BJ (cell line): ENCODE measurements at places on chromosomes 7 and 10.

DNA sequence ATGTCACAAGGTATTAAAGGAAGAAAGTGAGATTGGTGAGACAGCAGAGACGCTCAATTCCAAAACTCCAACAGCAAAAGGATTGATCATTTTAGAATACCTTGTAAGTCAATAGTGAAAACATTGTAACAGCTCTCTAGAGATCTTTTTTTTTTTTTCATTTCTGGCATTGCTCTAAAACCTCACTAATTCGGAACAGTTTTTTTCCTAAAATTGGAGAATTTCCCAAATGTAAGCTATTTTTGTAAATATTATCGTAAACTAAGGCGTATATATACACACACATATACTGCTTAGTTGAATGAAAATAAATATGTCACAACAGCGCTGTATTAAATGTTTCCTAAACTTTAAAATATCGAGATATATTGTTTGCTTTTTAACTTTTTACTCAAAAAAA is 30.6 kb upstream of the CELF2 start:
- DNase-seq: no peak

GRCh38 chr10:59876695-59877094 is 29.7 kb downstream of the CCDC6 start:
- no peak for DNase-seq

DNA sequence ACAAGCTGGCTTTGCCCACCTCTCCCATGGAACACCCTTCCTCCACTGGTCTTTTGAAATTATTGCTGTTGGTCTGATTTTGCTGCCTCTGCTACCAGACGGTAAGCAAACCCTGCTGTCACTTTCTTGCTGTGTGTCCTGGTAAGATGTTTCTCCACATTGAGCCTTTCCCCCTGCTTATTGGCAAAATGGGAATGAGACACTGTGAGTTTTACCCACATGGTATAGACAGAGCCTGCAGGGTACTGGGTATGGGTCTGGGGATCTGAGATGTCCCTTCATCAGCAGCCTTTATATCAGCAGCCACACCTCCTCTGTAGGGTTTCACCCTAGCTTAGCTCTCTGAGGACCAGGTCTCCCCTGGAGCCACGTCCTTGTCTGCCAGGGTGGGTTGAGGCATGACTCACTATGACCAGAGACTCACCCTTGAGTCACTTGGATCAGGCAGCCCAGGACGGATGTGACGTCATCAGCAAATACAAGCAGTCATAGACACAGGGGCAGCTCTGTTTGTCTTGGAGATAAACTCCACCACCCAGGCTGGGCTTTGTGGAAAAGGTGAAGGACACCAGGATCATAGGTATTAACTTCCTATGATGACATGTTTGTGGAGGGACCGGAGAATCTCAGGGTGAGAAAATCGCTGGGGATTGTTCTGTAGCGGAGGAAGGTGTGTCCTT is 17.9 kb upstream of the BAIAP2L1 start:
- peak; percentile 62 for DNase-seq

DNA sequence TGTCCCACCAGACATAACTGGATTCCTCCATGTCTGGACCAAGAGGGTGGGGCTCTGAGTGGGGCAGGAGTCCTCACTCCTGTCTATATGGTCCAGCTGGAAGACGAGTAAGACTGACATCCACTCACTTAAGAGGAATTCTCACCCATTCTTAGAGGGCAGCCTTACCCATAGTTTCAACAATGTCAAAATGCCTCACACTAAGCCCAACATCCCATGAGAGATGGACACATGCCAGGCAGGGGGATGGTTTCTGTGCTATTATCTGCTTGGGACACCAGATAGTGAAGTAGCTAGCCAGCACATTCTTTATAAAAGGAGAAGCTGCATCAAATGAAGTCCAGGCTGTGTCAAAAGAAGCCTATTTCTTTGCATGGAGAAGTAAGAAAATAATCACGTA is 4.7 kb upstream of the LANCL2 start:
- DNase-seq: no peak

- no peak for DNase-seq
Measured at GRCh38 chr10:61108915-61109314, 164.9 kb upstream of the RHOBTB1 start.

DNA sequence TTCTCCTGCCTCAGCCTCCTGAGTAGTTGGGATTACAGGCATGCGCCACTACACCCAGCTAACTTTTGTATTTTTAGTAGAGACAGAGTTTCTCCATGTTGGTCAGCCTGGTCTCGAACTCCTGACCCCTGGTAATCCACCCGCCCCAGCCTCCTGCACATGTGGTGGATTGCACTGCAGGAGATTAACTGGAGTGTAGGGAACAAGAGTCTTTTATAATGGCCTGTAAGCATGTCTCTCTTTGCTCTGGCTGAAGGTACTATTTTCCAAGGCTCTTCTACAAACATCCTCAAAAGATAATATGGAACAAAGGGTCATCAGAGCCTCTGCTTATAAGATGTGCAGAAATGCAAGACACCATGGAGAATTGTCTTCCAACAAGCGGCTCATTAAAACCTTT is 3.2 kb downstream of the TOMM7 start:
- no peak for DNase-seq

DNA sequence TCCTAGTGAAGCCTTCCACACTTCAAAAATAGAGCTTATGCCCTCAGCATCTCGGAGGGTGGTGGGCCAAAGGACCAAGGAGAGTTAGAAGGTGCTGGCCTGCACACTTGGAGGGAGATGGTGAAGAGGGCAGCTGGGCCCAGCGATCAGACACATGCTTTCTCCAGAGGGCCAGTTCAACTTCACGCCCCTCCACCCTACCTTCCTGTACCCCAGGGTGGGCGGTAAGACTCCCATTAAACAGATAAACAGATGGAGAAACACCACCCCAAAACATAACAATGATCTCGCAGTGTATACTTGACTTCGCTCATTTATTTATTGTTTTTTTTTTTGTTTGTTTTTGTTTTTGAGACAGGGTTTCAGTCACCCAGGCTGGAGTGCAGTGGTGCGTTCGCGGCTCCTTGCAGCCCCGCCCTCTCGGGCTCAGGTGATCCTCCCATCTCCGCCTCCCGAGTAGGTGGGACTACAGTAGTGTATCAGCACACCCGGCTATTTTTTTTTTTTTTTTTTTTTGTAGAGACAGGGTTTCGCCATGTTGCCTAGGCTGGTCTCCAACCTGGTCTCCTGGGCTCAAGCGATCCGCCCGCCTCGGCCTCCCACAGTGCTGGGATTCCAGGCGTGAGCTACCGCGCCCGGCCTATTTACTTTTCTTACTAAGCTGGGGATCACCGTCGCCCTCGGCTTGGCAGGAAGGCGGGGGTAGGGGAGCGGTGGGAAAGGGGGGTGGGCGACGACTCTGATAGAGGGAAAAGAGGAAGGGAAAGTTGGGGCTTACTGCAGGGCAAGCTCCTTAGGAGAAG is 1.8 kb downstream of the C10orf95 start:
- DNase-seq: no peak

DNA sequence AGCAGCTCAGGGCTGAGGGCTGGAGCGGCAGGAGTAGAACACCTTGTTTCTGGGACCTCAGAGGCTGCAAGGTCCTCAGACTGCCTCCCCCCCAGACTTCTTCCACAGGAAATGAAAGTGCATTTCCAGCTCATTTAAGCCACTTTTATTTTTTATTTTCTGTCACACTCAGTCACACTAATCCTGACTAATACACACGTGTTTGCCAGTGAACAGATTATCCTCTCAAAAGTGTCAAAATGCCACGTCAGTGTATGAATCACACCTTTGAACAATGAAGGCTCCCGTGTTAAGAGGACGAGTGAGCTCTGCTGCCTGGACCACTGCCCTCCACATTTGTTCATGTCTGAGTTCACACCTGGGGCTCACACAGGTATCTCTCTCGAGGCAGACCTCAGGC is 488.5 kb downstream of the DNAJB6 start:
- no peak for DNase-seq

GRCh38 chr10:73950155-73950948 is 39.4 kb downstream of the PLAU start:
- no peak for DNase-seq

DNA sequence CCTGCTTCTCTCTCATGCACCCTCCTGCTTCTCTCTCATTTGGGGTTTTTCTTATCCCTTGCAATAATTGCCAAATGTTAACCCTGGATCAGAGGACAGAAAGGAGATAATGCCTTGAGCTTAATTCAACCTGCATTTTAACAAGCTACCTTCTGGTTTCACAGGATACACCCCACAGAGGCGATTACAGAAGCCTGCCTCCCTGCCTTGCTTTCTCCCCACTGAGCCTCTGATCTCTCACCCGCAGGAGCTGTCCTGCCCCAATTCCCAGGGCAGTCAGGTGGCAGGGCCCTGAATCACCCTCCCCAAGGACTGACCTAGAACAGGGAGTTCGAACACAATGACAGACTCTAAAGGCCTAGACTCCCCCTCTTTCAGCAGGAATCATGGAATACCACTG is 959.5 kb downstream of the GRID1 start:
- no peak for DNase-seq

GRCh38 chr7:80635998-80636397 is 2.4 kb upstream of the CD36 start:
- no peak for DNase-seq

GRCh38 chr10:60446070-60446833 is 56.6 kb upstream of the ANK3 start:
- DNase-seq: no peak

- no peak for DNase-seq
Measured at GRCh38 chr10:68302503-68302823, 29.4 kb upstream of the HNRNPH3 start.

- DNase-seq: no peak
Measured at GRCh38 chr10:12241810-12242529, 46.0 kb downstream of the CDC123 start.

- DNase-seq: no peak
Measured at GRCh38 chr7:54932818-54933543, 85.8 kb upstream of the EGFR start.

GRCh38 chr10:70672165-70673042 is at the start of gene ADAMTS14:
ADAMTS14 (plus strand) TSS chr10:70672506; CDS start chr10:70672803, 297 bp downstream.
- no peak for DNase-seq

- DNase-seq: no peak
Measured at GRCh38 chr10:97740613-97741012, 3.7 kb downstream of the ZFYVE27 start.

DNA sequence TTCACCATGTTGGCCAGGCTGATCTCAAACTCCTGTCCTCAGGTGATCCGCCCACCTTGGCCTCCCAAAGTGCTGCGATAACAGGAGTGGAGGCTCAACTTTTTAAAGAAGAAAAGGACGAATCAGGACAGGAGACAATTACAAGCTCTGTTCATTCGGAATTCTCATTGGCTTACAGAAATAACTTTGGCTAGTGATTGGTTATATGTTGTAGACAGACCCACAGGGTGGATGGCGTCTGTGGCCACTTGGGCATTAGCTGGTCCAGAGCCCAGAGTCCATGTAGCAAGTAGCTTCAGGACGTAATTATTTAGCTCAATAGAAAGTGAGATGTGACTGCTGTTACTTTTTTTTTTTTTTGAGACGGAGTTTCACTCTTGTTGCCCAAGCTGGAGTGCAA is 160.5 kb upstream of the TNRC18 start:
- no peak for DNase-seq

DNA sequence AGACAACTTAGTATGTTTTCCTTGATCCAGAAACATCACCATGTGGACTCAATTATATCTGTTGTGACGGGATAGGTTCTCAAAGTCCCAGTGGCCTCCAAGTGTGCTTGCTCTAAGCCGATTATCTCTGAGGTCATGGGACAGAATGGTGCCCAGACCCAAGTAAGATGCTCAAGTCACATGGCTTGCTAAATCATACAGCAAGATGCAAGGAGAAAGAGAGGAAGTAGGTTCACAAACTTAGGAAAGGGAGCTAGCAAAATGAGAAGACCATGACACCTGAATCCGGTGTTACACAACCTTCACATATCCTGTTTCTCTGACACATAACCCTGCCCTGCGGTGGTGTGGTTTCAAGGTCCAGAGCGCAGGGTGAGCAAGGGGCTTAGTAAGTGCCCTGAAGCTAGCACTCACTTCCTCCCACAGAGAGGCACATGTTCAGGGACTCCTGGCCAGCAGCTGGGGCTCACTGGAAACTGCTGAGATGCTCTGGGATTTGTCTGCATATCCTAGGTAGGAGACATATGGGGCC is 590.9 kb upstream of the ANKRD30A start:
- peak; percentile 76 for DNase-seq

DNA sequence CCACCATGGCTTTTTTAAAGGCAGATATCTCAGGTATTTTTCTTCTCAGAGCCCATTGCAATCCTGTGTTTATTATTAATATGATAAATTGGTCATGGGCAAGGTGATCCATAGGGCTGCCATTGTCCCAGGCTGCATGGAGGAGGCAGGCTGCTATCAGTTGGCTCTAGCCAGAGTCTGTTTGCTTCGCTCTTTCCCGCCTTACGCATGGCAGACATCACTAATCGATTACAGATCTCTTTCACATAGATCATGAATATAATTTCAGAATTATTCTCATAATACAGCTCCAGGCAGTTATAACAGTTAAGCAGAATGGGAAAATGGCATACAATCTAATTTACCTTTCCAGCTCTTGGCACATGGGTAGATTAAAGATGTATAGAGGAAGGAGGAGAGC is 30.4 kb upstream of the HABP2 start:
- DNase-seq: no peak

- DNase-seq: no peak
Measured at GRCh38 chr7:100745184-100745583, 11.8 kb downstream of the ZAN start.

DNA sequence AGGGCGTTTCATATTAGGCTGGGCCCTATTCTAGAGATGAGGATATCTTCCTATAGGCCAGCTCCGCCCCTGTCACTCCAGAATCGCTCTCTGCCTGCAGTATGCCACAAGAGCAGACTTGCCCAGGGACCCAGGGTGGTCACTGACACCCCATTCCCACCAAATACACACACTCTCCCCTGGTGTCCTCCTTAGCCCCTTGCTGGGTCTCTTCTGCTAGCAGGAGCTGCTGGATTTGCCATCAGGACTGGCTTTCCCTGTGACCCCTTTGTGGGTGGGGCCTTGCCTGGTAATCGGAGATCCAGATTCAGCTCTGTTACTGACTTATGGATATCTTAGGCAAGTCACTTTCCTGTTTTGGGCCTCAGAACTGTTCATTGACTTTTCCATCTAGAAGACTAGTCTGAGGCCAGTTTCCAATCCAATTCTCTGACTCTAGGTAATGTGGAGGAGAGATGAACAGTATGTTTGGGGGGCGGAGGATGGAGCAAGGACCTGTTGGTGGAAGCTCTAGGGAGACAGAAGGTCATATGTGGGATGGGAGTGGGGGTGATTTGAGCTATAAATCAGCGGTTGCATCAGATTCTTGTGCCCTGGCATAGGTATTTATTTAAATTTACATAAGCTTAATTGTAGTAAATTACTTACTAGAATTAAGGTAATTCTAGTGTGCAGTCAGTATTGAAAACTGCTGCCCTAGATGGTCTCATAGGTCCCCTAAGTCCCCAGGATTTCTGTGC is 1.6 kb downstream of the TSPAN15 start:
- DNase-seq: no peak

- no peak for DNase-seq
Measured at GRCh38 chr10:94010886-94011285, 17.2 kb downstream of the PLCE1 start.

- no peak for DNase-seq
Measured at GRCh38 chr10:74909670-74910069, 83.3 kb downstream of the KAT6B start.

- no peak for DNase-seq
Measured at GRCh38 chr7:155521743-155522398, 24.5 kb downstream of the CNPY1 start.
